Right cardiac atrium (tissue), 5 donors: ENCODE measurements at places on chromosomes 7 and 10. TPM values are rescaled to one million over a fixed set of nuclear protein-coding genes. Genes with fewer than 3 reads are reported as not detected.

DNA sequence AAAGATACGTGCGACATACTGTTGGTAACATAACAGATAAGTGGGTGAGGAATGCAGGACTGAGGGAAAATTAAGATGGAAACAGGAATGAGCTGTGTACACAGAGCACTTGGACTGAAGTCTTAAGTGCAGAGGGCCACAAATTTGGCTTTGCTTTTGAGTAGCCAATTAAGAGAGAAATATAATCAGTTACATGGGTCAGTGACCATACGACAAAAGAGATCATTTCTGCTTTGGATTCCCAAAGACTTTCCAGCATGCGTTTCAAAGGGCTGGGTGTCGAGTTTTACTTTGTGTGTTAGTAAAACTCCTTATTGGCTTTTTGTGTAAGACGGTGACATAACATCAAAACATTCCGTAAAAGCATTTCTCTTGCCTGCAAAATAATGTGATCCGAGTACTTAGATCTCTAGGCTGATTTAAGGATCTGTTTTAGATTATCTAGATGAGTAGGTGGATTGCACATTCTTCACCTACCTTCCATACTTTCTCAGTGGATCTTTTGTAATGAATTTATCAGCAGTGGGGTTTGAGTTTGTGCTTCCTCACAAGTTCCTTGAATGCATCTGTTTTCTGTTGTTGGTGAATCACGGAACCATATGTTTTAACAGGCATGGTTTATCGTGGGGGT, 7.5 kb downstream of the RABGEF1 start:
- DNase-seq = no peak

- no peak for DNase-seq
Measured at GRCh38 chr7:85030893-85031292, 156.0 kb downstream of the SEMA3D start.

DNA sequence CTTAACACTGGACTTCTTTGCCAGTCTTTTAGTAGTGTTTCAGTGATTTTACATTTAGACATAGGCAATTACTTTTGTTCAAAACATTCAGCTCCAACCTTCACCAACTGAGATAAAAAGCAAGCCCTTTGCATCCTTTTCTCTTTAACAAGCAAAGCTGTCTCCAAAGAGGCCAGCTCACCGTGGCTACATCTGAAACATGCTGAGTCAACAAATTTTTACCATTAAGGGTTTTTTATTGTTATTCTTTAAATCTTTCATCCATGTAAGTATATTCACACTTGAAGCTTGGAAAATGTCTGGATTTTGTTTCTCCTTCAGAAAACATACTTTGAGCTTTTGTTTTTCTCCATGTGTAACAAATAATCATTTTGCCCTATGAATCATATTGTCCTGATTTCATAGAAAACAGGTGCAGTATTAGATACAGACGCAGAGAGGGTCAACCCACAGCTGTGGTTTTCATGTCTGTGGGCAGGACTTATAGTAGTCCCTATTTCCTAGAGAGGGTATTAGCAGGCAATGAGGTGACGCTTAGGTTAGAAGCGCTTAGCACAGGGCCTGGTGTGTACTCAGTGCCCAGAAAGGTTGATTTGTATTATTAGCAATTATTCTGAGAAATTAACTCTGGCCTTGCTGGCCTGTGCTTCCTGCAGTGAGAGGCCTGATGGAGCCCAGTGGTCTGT, 99.5 kb downstream of the MKI67 start:
- DNase-seq = no peak

DNA sequence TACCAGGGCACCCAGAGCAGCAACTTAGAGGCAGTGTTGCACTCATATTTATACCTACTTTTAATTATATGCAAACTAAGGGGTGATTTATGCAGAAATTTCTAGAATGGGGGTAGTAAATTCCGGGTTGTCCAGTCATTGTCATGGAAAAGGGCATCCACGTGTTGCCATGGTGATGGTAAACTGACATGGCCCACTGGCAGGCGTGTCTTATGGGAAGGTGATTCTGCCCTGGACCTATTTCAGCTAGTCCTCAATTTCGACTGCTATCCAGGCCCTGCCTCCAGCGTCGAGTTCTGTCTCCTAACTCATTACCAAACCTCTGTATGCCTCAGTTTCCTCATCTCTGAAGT, 12.8 kb downstream of the SNX8 start:
- DNase-seq = no peak

DNA sequence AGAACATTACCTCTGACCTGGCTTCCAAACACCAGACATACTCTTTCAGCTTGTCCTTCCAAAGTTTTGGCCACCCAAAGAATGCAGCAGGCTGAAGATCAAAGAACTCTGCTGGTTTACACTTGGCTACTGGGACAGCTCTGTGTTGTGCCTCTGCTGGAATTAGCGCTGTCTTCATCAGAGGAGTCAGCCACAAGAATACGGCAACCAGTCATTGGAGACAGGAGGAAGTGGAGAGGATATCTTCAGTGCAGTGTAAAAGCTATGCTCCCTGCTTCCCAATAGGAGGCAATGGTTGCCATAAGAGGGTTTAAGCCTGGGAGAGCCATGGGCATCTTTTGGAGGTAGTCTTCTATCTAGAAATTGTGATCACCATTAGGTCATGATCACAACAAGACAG, 126.7 kb upstream of the WNT16 start:
- DNase-seq = no peak

- no peak for DNase-seq
Measured at GRCh38 chr7:16695621-16696237, 49.7 kb downstream of the BZW2 start.

DNA sequence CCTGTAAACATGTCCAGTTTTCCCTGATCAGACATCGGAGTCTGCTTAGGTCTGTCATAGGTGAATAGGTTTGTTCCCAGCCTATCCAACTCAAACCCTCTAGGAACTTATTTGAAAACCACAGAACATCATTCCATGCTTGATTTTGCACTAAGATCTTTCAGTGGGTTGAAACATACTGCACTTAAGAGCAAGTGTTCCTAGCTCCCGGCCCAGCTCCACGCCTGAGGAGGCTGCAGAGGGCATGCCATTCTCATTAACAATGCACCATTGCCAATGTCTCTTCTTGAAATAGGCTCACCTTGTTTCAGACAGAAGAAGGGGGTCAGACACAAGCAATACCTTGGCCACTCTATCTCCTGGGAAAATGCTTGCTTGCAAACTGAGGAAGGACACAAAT, 78.0 kb upstream of the EGR2 start:
- DNase-seq = no peak

GRCh38 chr7:66198956-66199355, 6.2 kb upstream of the TPST1 start:
- no peak for DNase-seq

DNA sequence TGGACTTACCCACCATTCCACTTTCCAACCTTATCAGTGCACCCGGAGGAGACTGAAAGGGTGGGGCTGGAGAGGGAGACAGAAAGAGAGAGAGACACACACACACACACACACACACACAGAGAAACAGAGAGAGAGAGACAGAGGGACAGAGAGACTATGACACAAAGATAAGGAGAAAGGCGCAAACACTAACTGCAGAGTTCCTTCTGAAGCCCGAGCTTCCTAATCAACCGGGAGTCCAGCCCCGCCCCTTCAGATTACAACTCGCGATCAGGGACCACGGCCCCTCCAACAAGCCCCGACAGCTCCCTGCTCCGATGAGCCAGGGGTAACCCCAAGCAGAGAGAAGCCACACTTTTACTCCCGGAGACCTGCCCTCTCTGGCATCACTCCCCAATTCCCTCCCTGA, 499 bp downstream of the GAL3ST4 start:
- DNase-seq = no peak

DNA sequence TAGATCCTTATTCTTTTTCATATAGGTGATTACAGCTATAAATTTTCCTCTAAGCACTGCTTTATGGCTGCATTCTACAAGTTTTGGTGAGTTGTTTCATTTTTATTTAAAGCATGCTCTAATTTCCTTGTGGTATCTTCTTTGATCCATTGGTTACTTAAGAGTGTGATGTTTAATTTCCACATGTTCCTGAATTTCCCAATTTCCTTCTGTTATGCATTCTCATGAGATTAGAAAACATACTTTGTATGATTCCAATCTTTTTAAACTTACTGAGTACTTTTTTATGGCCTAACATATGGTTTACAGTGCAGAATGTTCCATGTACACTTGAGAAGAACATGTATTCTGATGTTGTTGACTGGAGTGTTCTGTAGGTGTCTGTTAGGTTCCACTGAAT, 53.4 kb downstream of the MYL10 start:
- no peak for DNase-seq

GRCh38 chr7:100430493-100431285, 1.1 kb downstream of the MEPCE start:
- DNase-seq = peak; percentile 66

- DNase-seq = no peak
Measured at GRCh38 chr10:6314620-6315205, 112.0 kb downstream of the PFKFB3 start.

The MOGAT3 gene
- polyA plus RNA-seq = not detected

The CAV1 gene
- polyA plus RNA-seq = 269 TPM

The MKX gene
- 0.18 TPM for polyA plus RNA-seq

The STOX1 gene
- 0.25 TPM for polyA plus RNA-seq

The PANK1 gene
- 5.0 TPM for polyA plus RNA-seq

The DUSP5 gene
- 16.8 TPM for polyA plus RNA-seq

The AKR1C2 gene
- 52.0 TPM for polyA plus RNA-seq

The SHH gene
- polyA plus RNA-seq = not detected
